Activated T-cell treated with anti-CD3 and anti-CD28 coated beads for 1 hour (primary cell): ENCODE measurements at places on chromosomes 16 and 17.

DNA sequence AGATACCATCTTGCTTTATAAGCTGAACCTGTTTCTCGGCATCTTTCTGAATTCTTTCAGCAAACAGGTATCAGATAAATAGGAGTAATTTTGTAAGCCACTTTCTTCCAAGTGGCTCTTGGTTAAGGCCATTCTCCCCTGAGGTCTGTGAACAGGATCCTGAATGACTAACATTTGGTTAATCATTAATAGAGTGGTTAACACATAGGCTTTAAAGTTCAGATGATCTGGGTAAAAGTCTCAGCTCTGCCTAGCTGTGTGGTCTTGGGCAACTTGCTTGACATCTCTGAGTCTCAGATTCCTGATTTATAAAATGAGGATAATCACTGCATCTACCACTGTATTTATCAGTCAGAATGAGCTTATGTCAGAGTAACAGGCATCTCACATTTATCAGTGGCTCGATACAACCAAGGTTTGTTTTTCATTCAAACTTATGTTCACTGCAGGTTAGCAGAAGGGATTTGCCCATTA lies 44.4 kb upstream of the ANKFN1 start:
- DNase-seq = no peak

GRCh38 chr16:66539623-66540469 lies 10.1 kb downstream of the TK2 start:
- no peak for DNase-seq

DNA sequence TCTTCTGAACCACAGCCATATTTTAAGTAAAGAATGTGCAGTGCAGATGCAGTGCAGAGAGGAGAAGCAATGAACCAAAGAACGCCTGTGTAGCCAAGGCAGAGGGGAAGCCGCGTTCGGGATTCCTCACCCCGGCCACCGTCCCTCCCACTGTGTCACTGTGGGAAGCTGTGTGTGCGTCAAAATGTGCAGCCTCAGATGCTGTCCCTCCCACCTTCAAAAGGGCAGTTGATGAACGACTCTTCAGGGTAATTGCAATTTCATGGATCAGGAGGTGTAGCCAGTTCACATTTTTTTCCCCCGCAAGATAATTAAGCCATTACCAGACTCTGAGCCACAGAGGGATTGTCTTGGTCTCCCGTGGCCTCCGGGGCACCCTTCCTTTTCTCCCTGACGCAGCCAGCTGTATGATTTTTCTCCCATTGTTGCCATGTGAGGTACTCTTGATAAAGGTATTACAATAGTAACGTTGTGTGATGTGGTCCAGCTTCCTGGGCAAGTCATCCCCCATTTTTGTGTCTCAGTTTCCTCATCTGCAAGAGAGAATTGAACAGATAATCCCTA lies 190.0 kb downstream of the FOXL1 start:
- no peak for DNase-seq

DNA sequence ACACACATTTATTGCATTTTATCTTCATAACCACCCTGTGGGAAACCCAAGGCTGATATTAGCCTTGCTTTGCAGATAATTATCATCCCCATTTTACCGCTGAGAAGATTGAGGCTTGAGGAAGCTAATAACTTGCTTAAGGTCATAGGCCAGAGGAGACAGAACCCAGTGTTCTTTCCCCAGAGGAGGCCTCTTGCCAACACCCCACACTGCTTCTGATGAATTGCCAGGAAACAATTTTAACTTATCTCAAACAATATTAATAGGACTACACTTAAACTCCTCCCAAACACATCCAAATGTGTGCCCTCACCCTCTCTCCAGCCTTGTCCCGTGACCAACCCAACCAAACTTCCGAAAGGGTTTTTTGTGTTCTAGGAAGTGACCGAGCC lies 2.1 kb upstream of the SPG7 start:
- no peak for DNase-seq

DNA sequence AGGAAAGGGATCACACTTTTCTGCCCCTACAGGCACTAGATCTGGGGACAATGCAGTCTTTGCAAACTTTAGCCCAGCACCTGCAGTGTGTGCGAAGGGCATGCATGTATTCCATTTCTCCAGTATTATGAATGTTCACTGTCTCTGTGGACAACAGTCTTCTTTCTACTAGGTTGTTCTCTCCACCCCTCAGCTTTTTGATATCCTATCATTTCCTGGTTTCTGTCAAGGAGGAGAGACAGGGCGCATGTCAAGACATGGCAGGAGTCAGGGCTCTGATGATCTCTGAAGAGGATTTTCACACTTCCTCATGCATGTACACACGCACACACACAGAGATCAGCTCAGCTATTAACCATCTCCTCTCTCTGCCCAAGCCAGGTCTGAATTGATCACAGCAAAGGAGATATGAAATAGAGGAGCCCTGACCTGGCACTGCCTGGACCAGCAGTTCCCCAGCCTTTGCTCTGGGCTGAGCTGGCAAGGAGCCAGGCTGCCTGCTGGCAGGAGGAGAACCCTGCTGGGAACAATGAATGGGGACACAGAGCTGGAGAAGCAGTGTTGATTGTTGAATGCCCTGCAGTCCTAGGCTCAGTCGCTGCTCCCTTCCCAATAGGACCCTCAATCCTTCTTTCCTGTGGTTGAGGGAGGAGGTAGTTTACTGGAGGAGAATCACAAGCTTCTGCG lies 2.6 kb downstream of the GPR179 start:
- no peak for DNase-seq

DNA sequence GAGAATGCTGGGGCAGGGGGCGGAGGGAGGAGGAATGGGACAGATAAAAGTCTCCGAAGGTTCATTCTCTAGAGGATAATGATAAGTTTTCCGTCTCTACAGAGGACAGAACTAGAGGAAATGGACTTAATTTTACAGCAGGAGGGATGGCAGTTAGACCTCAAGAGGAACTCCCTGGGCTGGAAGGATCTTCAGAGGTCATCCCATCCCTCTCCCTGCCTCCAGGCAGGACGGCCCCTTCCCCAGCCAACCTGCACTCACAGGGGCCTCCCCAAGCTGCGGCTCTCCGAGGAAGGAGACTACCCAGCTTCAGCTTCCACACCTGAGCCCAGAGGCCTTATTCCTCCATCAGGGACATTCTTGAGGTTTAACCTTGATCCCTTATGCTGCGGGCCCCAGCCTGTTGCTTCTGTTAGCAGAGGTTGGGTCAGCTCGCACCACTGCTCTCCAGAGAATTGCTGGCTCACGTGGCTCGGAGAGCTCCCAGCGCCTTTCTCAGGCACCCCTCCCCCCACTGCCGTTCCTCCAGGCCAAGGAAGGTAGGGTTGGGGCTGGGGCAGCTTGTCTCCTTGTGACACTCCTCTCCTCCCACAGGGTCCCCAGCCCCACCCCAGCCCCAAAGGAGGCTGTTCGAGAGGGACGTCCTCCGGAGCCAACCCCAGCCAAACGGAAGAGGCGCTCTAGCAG lies 8.5 kb downstream of the ELOB start:
- DNase-seq = no peak

DNA sequence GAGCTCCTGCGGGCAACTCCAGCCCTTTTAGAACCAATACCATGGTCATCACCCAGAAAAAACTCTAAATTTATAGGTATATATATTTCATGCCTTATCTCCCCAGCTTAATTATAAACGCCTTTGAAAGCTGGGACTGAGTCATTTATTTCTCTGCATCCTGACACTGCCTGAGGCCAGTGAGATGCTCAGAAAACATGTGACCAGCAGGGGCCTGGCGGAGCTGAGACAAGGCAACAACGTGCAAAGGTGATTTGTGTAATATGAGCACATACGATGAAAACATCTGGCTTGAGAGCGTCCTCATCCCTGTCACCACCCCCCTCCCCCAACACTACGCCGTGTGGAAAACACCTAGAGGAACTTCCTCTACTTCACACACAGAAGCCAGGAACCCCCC lies 22.7 kb downstream of the NXN start:
- DNase-seq = no peak

DNA sequence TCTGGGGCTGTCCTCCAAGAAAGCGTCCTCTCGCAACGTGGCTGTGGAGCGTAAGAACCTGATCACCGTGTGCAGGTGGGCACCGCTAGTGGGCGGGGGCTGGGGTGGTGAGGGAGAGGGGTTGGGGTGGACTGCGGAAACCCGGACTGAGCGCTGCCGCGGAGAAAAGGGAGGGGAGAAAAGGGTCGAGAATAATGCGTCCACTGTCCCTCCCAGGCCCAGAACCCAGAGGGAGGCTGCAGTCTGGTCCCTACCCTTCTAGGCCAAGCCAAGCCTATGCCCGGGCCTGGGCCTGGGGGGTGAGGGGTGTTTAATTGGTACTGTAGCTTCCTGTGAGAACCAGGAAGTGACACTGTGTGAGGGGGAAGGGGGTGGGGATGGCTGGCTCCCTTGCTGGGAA lies 464 bp downstream of the RUNDC3A start:
- DNase-seq = no peak

- no peak for DNase-seq
These were observed 6.4 kb downstream of the CMTM2 start for GRCh38 chr16:66585481-66586239.

- no peak for DNase-seq
These were observed 43.3 kb upstream of the CMIP start for GRCh38 chr16:81401035-81401950.

- no peak for DNase-seq
These were observed 15.0 kb downstream of the RIPOR1 start for GRCh38 chr16:67543582-67543981.

- no peak for DNase-seq
These were observed 293.8 kb upstream of the AXIN2 start for GRCh38 chr17:65855245-65855644.

DNA sequence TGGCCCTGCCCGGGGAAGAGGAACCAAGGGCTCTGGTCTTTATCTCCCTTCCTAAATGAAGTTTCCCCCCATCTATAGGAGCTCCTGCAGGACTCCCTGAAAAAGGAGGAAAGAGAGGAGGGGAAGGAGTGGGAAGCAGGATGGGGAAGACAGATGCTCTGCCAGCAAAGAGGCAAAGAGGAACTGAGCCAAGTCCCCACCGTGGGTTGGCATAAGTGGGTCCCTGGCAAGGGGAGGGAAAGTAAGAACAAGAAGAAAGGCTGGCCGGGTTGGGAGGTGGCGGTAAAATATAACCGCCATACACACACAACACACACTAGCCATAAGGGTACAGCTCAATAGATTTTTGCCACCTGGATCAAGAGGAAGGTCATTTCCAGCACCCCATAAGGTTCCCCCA lies 6.1 kb upstream of the EIF1 start:
- no peak for DNase-seq

DNA sequence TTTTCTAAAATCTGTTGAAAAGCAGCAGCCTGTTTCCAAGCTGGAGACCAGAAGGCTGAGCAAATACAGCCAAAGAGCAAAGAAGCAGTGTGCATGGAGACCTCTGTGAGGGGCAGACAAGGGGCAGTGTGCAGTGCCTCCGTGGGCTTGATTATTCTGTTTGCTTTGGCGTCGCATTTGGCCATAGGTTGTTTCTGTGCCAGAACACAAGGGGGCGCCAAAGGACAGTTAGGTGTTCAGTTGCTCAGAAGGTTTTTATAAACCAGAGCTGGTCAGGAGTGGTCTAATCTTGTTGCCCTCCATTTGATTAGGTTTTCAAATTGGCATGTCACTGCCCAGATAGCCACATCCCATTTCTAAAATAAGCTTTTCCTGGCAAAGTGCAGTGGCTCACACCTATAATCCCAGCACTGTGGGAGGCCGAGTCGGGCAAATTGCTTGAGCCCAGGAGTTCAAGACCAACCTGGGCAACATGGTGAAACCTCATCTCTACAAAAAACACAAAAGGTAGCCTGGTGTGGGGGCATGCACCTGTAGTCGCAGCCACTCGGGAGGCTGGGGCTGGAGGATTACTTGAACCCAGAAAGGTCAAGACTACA lies 10.6 kb downstream of the MYH3 start:
- DNase-seq = peak; percentile 81

DNA sequence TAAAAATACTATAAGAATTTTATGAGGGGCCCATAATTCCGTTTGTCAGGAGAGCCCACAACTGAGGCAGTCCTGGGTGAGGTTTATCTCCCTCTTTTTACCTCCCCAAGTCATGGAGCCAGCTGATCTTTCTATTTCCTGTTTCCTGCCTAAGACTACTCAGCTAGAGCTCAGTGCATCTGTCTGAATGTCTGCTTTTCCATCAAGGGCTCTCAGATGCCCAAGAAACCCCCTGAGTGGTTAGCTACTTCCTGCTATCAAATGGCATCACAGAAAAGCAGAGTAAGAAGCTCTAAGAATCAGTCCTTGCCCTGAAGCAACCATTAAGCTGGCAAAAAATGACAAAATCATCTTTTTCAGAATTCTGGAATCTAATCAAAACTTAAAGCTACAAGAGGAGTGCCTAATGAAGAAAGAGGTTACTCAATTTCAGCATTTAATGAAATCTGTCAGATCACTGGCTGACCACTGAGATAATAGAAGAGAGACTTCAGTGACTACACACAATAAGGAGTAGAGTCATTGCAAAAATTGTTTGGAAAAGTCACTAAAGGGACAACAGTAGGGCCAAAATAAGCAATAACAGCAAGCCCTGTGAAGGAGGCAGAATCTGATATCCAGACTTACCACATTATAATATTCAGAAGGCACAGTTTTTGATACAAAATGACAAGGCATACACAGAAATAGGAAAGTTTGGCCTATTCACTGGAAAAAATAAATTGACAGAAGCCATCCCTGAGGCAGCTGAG lies 150.1 kb downstream of the CYB561 start:
- DNase-seq = no peak

GRCh38 chr17:614653-615546 lies 99.7 kb downstream of the VPS53 start:
- DNase-seq = no peak

DNA sequence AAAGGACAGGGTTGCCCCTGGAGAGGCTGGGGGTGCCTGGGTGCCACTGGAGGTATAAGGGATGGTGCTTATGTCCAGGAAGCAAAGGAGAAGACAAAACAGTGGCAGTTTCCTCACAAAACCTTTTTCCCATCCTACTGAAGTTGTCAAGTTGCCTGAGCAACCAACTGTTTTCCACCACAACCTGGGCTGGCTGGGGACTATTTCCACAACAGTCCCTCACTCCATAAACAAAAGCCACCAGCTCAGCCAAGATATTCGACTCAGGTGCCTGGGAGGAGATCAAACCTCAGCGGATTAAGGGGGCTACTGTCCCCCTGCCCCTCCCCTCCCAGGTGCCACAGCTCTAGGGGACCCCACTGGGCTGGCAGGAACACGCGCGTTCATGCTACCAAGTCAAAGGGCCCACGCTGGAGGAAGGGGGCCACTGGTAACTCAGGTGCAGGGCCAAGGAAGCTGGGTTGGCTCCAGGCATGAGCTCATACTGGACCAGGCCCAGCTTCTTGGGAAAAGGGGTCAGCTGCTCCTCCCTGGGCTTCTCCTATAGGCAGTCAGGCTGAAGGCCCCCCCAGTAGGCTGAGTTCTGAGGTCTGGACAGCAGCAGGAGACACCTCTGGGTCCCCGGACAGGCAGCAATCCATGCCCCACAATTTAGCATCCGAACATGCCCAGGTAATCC lies 45.7 kb upstream of the MRPS23 start:
- DNase-seq = no peak

DNA sequence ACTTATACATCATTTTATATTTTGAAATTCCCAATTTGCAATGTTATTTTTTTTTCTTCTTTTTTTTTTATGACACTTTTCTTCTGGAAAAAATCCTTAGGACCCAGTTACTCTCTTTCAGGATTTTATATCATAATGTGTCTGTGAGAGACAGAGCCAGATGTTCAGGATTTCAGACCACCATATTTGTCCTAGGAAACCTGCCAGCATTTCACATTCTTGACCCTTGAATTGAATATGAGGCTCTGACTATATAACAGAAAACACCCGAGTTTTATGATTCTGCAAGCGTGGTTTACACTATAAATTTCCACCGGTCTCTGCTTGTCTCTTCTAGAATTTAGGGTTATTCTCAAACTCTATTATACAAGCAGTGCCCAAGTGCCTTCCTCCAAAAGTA lies 621.0 kb downstream of the WWOX start:
- no peak for DNase-seq
